ENCODE measurements at places on chromosomes 6 and 20. TPM values are rescaled to one million over a fixed set of nuclear protein-coding genes. Genes with fewer than 3 reads are reported as not detected.

TSHZ2 gene
- total RNA-seq = 26.9 TPM

SLC22A3 gene
- 205 TPM for total RNA-seq

HLA-DQA2 gene
- 0.98 TPM for total RNA-seq

MGME1 gene
- total RNA-seq = 14.7 TPM

GDAP1L1 gene
- not detected for total RNA-seq

CLPSL2 gene
- not detected for total RNA-seq

DIDO1 gene
- total RNA-seq = 64.5 TPM

SLC26A8 gene
- not detected for total RNA-seq

GSTA3 gene
- total RNA-seq = not detected

TMEM181 gene
- total RNA-seq = 19.0 TPM

NR2E1 gene
- total RNA-seq = not detected

PXDC1 gene
- 117 TPM for total RNA-seq

AHI1 gene
- total RNA-seq = 42.5 TPM

CD24 gene
- total RNA-seq = not detected

NOX3 gene
- total RNA-seq = not detected

SCUBE3 gene
- total RNA-seq = 0.30 TPM

MMS22L gene
- 7.7 TPM for total RNA-seq

MYLK4 gene
- 0.98 TPM for total RNA-seq

PSORS1C1 gene
- 0.42 TPM for total RNA-seq

CCN6 gene
- 0.39 TPM for total RNA-seq

ZC3H12D gene
- total RNA-seq = 3.1 TPM

TRMT6 gene
- 4.9 TPM for total RNA-seq

TINAG gene
- 0.22 TPM for total RNA-seq

TCF21 gene
- total RNA-seq = not detected

KIF13A gene
- 31.8 TPM for total RNA-seq

TRAM2 gene
- total RNA-seq = 21.6 TPM

CTAGE9 gene
- not detected for total RNA-seq

OSER1 gene
- total RNA-seq = 35.7 TPM

TBXT gene
- not detected for total RNA-seq

FAM83B gene
- total RNA-seq = not detected

CST4 gene
- total RNA-seq = not detected

BFSP1 gene
- total RNA-seq = not detected

DDAH2 gene
- total RNA-seq = 171 TPM

ZNF311 gene
- 3.7 TPM for total RNA-seq

ZBP1 gene
- total RNA-seq = not detected

CD93 gene
- 85.1 TPM for total RNA-seq

BMP2 gene
- total RNA-seq = 24.5 TPM

HLA-DRB5 gene
- total RNA-seq = not detected

DDX39B gene
- total RNA-seq = 436 TPM

ELOVL5 gene
- total RNA-seq = 97.0 TPM

RIPOR3 gene
- total RNA-seq = 36.9 TPM

MUC21 gene
- total RNA-seq = not detected

All from tibial nerve (tissue), 4 donors.